ENCODE measurements at places on chromosomes 6 and 20.
A peak's percentile ranks its signal among the peaks of the same experiment; 100 is the strongest.

- DNase-seq: peak; percentile 51
Observed at GRCh38 chr6:43608310-43608763, 20.7 kb downstream of the GTPBP2 start.

GRCh38 chr6:36314221-36315014 lies 22.3 kb downstream of the BNIP5 start:
- no peak for DNase-seq

DNA sequence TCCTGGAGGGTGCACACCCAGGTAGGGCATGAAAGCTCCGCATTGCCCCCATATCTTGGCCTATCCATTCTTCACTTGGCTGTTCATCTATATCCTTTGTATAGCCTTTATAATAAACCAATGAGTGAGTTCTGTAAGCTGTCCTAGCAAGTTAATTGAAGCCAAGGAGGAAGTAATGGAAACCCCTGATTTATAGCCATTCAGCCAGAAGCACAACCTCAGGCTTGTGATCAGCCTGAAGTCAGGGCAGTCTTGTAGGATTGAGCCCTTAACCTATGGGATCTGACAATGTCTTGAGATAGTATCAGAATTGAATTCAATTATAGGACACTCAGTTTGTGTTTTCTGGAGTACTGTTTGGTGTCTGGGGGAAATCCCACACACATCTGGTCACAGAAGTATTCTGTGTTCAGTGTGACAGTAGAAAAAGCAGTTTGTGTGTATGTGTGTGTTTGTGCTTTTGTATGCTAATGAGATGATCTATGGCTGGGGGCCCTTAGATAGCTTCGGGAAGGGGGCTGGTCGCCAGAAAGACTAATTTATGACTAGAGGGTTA lies 5.7 kb downstream of the NT5E start:
- DNase-seq: no peak

- no peak for DNase-seq
Observed at GRCh38 chr6:150573041-150573681, 26.5 kb upstream of the PLEKHG1 start.

- peak; percentile 49 for DNase-seq
Observed at GRCh38 chr6:159788753-159789376, 537 bp downstream of the TCP1 start.

DNA sequence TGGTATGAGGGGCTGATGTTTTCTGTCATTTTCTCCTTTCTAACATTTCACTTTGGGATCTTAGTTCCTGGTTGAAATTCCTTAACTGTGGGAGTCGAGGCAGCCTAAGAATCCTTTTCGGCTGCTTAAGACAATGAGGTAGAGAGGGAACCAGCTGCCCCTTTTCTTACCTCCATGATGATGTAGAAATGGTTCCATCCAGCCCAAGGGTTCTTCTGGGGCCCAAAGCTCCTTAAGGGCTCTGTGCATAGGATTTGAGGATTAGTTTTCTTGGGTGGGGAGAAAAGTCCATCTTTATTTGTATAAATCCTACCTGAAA lies 33.5 kb downstream of the SYNJ2 start:
- DNase-seq: no peak

- no peak for DNase-seq
Observed at GRCh38 chr6:166592821-166593220, 6.3 kb upstream of the RAMACL start.

GRCh38 chr6:24935366-24936152 lies at the start of gene RIPOR2:
TSS of gene RIPOR2 (minus strand) at chr6:24935960. CDS start at chr6:24935898, 62 bp downstream.
- DNase-seq: no peak

- DNase-seq: no peak
Observed at GRCh38 chr6:101150226-101150625, 243.3 kb upstream of the GRIK2 start.

DNA sequence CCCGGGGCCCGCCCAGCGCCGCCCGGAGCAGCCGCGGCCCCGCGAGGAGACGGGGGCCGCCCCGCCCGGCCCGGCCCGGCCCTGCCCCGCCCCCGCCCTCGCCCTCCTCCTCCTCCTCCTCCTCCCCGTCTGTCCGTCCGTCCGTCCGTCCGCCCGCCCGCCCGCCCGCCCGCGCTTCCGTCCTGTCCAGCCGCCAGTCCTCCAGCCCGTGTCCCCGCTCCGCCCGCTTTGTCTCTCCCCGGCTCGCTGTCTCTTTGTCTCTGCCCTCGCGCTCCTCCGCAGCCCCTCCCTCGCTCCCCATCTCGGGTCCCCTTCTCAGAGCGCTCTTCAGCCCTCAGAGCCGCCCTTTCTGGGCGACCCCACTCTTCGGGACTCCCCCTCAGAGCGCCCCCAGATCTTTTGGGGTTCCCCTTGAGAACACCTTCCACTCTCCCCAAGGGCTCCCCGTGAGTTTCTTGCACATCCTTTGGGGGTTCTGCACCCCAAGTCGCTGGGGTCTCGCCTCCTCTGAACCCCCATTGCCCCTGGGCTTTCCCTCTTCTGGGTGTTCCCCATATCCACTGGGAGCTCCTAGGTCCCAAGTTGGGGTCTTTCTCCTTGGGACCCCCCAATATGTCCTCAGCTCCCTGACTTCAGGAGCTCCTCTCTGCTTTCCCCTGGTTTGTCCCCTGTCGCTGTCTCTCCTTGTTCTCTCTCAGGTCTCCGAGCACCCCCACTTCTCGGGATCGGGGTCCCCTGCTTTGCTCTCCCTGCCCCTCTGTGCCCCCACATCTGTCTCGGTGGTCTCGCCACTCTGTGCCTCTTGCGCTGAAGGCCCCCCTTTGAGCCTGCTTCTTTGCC lies 79.5 kb upstream of the MYL9 start:
- peak; percentile 78 for DNase-seq

DNA sequence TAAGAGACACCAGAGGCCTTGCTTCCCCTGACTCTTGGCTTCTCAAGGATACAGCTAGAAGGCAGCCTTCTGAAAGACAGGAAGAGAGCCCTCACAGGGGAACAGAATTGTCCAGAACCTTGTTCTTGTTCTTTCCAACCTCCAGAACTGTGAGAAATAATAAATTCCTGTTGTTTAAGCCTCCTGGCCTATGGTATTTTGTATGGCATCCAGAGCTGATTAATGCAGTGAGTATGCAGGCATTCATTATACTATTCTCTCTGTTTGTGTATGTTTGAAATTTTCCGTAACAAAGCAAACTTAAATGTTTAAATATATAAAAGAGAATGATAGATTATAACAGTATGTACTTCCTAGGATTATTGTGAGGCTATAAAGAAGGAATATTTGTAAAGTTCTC lies 903.4 kb upstream of the FLRT3 start:
- no peak for DNase-seq

GRCh38 chr20:23159256-23159946 lies 73.3 kb upstream of the CD93 start:
- no peak for DNase-seq

GRCh38 chr20:8404912-8405635 lies 273.0 kb downstream of the PLCB1 start:
- DNase-seq: no peak

GRCh38 chr6:31794866-31795615 lies 511 bp downstream of the VARS1 start:
- DNase-seq: peak; percentile 55

DNA sequence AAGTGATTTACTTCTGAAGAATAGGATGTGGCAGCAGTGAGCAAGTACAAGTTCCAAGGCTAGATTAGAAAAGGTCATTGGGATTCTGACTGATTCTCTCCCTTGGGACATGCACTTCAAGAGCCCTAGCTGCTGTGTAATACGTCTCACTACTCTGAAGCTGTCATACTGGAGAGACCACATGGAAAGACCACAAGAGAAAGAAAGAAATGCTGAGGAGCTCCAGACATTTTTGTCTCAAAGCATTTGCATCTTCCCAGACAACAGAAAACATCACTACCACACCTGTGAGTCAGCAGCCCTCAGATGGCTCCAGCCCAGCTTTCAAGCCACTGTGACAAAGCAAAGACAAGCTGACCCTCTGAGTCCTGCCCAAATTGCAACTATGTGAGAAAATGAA lies 20.7 kb downstream of the TENT5A start:
- no peak for DNase-seq

DNA sequence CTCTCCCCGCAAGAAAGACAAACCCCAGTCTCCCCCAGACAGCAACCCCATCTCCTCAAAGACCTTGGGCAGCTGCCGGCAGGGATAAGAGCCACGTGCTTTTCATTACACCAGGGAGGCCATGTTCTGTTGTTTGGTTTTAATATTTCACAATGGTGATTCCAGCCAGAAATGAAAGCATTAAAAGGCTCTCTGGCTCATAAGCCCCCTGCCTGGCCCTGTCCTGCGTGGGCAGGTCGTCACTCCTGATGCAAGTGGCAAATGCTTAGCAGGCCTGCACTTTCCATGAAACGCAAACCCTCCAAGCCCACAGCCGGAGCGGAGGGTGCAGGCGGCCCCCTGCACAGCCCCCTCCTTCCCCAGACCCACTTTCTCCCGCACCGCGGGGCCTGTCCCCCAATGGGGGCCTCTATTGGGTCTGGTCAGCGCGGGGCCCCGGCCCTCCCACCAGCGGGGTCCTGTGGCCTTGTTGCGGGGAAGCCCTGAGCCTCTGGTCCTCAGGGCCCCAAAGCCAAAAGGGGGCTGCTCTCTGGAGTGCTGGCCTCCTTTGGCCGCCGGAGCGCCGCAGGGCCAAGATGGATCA lies 77.2 kb downstream of the TMEM242 start:
- DNase-seq: peak; percentile 47

- no peak for DNase-seq
Observed at GRCh38 chr6:45631396-45631795, 253.7 kb upstream of the SUPT3H start.

DNA sequence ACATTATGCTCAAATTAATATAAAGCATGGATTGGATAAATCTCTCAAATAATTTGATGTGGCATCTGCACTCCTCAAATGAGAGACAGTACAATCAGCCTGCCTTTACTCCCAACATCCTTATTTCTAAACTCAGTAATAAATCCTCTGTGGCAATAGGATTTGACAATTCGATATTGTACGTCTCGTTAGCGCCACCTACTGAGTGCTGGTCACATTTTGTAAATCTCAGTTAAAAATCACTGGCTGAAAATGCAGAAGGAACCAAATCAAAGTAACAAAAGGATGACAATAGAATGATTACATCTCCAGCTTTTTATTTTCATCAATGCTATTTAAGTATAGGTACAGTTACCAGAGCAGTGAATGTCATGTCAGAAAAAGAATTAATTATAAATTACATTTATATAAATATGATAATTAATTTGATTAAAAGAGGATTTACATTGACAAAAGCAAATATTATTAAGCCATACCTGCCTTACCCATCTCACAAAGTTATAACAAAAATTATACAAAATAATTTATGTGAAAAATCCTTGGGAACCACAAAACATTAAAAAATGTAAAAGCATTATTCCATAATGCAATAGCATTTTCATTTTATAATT lies 20.2 kb upstream of the GJE1 start:
- peak; percentile 55 for DNase-seq

GRCh38 chr20:2150660-2151059 lies 49.0 kb downstream of the STK35 start:
- no peak for DNase-seq

DNA sequence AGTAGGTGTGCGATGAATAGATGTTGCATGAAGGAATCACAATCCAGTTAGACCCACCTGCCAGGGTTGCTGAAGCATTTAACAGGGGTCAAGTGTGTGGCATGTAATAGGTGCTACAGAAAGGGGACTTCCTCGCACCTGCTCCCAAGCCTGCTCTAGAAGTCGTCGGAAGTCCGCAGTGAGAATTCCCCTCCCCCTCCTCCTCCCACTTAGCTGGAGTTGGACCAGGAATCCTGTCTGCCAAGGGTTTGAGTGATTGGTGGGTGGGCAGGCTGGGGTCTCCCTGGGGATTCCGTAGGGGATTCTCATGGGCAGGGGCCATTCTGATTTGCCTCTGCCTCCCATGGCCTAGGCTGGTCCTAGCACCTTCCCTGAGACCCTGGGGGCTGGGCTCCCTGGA lies 10.3 kb downstream of the SCRT2 start:
- DNase-seq: no peak

- no peak for DNase-seq
Observed at GRCh38 chr6:123604067-123604466, 32.7 kb downstream of the TRDN start.

- DNase-seq: peak; percentile 66
Observed at GRCh38 chr20:44803383-44803941, 6.9 kb downstream of the RIMS4 start.

GRCh38 chr6:158831571-158831970 lies 12.4 kb upstream of the EZR start:
- no peak for DNase-seq

GRCh38 chr6:81808851-81809570 lies 56.5 kb upstream of the TENT5A start:
- peak; percentile 48 for DNase-seq

DNA sequence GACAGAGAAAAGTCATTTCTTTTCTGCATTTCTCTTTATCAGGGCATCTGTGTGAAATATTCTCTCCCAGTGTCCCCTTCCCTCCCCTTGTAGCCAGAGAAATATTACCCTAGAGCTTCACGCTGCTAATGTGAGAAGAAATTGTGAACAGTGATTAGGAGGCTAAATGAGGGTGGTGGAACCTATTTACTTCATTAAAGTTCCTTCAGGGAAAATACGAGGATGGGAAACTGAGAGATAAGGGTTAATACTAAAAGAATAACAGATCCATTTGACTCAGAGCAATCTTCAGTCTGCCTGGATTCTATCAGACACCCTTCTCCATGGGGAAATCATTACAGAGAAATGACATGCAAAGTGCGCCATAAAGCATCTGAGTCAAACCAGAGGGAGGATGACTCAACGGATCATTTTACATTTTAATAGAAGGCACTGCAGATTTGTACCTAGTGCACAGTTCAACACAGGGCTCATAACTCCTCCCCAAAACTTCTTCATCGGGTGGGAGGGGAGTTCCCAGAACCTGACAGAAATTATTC lies 131.3 kb downstream of the GJA10 start:
- DNase-seq: no peak

- DNase-seq: no peak
Observed at GRCh38 chr6:110315869-110316398, 42.2 kb downstream of the METTL24 start.

DNA sequence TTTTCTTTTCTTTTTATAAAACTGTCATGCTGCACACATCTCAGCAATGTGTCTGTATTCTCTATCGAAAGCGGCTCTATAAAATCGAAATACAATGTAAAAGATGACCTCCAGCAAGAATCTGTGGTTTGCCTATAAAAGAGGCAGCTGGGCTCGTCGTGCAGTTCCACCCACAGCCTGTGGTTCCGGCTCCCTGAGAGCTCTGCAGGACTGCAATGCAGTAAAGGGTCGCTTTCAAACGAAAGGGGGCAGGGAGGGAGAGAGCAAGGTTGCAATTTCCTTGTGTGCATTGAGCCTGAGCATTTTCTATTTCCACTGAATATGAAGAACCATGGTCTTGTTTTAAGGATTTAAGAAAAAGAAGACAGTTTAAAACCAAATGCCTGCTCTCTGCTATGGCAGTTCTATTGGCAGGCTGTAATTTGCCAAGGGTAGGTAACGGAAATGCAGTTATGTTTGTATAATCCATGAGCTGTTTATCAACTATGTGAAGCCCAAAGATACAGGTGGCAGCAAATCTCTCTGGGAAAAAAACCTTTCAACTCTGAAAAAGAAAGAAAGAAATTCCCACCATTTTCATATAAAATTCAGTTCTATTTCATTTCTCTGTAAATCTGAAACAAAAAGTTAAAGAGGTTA lies 236.5 kb downstream of the HACE1 start:
- no peak for DNase-seq

GRCh38 chr6:167303675-167304625 lies 12.8 kb downstream of the UNC93A start:
- DNase-seq: no peak
